Stimulated activated CD4-positive, alpha-beta T cell treated with anti-CD3 and anti-CD28 coated beads, TNF-alpha, amount 100 ng/mL, for 1 hour (primary cell): ENCODE measurements at places on chromosomes 6 and 20.

DNA sequence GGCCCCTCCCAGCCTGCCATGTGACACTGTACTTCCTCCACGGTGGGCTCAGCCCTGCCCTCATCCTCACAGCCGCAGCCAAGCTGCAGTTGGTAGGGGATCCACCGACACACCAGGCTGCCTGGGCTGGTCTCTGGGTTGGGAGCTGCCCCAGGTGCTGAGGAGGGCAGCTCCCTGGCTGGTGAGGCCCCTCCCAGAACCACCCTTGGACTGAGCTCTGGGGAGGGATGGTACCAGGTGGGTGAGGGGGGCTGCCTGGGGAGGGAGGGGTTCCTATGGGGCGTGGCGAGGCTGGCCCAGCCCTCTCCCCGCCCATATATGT, 185 bp upstream of the TNFRSF6B start:
- DNase-seq: no peak

GRCh38 chr20:19785173-19785982, 27.3 kb downstream of the RIN2 start:
- no peak for DNase-seq

- peak; percentile 33 for DNase-seq
These were observed 23.5 kb downstream of the TBC1D20 start for GRCh38 chr20:438571-439469.

GRCh38 chr6:132865364-132865763, 51.0 kb downstream of the RPS12 start:
- no peak for DNase-seq

DNA sequence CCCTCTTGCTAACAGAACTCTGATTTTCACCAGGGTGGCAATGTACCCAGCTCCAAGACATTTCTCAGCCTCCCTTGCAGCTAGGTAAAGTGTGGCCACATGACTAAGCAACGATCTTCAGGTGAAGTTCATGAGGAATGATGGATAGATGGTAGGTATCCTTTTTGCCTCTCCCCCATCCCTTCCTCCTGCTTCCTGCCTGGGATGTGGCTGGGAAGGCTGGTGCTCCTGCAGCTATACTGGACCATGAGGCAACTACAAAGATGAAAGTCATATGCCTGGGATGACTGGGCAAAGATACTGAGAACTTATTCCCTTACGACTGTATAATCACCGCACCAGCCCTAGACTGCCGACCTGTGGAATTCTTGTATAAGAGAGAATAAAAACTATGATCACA, 13.4 kb downstream of the ZNF335 start:
- DNase-seq: no peak

- DNase-seq: no peak
These were observed 10.2 kb downstream of the CHMP4B start for GRCh38 chr20:33821270-33821836.

- DNase-seq: no peak
These were observed 20.1 kb upstream of the FAM209A start for GRCh38 chr20:56504373-56505005.

DNA sequence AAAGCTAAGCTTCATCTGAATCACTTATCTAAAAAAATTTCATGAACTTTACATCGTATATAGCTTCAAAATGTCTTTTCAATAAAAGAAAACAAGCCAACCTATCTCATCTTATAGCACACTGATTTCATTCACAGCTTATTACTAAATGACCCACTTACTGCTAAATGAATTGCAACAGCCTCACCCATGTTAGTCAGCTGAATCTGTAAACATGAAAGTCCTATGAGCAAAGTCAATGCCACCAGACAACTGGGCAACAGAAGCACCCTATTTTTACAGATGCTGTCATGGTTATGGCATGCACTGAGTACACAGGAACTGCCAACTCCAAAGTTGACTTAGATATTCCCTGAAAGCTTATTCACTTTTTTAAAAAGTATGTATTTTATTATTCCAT, 41.2 kb upstream of the DST start:
- DNase-seq: no peak

DNA sequence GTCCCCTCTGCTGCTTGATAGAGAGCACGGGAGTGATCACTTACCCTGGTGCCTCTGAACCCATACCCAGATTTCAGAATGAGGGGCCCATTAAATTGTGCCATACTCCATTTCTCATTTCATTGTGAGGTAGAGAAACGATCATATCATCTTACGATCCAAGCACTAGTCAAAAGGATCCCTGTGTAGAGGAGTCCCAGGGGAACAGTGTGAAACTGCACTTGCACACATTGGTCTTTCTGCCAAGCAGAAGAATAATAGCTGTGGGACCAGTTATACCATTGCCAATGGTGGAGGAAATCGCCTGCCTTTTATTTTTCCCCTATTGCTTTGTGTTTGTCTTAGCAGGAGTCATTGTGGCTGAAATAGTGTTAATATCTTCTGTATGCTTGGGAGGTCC, 161.9 kb downstream of the FARS2 start:
- no peak for DNase-seq

DNA sequence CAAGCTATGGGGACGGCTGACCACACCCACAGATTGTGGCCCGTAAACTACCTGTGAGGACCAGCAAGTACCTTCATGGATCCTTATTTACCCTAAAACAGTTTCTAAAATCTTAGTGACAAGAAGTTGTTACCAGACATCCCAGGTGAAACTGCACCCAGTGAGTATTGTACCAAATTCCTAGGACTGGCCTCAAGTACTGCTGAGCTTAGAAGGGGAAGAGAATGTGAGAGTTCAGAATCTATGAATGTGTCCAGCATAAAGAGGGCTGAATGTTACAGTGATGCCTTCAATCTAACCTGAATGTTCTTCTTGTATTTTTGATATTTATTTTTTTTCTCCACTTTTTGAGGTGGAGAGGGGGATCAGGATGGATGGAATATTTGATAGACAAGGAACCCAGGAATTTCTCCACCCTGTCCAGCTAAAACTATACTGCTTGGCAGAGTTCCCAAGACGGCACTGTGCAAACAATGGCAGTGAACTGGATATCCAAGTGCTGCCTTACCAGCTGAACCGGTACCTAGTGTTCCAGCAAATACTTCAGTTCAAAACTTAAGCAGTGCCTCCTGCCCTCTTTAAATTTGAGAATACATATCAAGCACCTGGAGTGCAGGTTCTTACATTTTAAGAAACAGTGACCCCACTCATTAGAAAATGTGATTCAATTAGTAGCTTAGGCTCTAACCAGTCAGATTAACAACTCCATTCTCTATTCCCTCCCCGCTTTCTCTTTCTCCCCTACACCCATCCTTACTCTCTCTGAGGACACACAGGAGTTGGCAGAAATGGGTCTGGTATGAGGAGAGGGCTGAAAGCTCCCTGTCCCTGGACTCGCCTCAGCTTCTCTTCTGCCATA, 427.3 kb upstream of the FLRT3 start:
- no peak for DNase-seq

- DNase-seq: no peak
These were observed 77.8 kb downstream of the OR2B2 start for GRCh38 chr6:27834384-27834783.
